HL-60 (cell line): ENCODE measurements at places on chromosomes 11 and 22.

DNA sequence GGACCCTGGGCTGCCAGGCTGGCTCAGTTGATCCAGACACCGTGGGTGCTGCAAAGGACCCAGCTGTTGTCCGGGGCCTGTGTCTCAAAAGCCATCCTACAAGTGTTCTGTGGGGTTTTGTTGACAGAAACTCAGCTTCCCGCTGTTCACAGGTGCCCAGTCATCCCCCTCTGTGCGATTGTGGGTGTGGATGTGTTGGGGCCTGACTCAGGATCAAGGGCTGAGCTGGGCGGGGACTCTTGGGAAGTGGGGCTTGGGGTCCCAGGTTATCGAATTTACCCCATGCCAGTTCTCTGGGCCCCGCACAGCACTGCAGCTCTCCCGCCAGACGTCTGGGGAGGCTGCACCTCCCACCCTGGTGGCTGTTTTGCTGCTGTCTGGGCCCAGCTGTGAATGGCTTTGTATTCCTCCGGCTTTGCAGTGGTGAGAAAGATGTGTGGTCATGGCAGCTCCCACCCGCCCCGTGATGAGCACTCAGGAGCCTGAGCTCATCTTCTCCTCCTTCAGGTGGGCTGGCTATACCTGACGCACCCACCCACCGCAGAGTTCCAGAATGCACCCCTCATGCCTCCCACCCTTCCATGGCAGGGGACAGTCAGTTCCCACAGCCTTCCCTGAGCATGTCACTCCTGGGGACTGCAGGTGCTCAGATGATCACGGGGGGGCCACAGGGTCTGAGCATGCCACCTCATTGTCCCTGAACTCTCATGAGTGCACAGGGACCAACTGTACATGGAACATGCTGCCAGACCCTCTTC lies 3.6 kb upstream of the AP2A2 start:
- no peak for DNase-seq

DNA sequence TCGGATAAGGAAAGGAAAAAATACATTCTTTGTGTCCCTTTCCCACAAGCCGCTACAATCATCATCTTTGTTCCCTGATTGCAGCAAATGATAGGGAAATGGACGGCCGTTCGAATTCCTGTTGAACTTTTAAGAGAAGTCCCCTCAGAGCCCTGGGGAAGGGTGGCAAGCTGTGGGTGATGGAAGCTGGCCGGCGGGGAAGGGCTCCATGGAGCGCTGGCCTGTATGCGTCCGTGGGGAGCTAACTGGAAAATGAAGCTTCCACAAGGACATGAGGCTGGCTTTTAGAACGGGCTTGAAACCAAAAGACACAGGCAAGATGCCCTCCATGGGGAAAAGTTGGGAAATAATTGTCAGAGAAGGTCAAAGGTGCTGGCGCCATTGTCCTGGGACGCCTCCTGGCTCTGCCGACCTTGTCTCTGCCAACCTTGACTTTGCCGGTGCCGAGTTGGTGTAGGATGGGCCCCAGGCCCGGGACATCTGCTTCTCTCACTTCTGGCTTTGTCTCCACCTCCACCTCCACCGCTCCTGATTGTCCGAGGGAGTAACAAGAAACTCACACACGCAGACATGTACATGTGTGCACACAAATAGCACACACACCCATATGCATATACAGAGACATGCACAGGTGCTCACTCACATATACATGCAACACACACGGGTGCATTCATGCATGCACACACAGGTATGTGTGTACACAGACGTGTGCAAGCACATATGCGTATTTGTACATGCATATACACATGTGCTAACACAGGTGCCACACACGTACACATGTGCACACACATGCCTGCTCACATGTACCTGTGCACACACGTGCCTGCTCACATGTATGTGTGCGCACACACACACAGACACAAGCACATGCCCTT lies 14.5 kb upstream of the PPARA start:
- no peak for DNase-seq

DNA sequence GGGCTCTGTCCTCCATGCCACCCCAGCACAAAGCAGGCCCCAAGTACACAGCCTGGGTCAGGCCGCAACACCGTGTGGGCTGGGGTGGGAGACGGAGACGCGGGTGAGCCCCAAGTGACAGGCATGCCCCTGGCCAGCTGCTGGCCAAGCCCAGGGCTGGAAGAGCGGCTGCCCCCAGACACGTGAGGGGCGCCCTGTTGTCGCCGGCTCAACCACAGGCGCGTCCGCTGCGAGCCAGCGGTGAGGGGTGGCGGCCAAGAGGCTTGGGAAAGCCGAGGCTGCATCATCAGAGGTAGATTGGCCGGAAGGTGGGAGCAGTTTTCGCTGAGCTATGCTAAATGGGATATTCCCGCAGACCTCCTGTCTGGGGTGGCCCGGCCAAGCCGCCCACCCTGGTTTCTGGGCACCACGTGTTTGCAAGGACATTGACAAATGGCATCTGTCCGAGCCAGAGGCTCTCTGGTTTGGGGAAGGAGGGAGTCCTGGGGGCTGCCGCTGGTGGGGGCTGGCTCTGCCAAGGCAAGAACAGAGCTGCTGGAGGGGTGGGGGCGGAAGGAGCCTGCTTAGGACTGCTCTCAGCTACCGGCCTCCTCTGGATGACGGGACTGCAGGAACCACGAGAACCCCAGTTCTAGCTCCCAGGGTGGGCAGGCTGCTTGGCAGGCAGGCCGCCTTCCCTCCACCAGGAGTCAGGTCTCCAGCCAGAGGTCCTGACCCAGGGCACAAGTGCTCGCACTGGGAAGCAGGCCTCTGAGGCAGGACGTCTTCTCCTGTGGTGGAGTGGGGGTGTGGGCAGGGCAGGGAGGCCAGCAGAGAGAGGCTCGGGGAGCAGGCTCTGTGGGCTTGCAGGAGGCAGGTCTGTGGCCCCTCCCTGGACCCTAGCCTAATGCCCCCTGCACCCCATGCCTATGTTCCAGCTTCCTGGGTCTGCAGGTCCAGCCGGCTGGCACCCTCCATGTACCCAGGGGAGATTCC lies 552 bp downstream of the PRR33 start:
- no peak for DNase-seq

DNA sequence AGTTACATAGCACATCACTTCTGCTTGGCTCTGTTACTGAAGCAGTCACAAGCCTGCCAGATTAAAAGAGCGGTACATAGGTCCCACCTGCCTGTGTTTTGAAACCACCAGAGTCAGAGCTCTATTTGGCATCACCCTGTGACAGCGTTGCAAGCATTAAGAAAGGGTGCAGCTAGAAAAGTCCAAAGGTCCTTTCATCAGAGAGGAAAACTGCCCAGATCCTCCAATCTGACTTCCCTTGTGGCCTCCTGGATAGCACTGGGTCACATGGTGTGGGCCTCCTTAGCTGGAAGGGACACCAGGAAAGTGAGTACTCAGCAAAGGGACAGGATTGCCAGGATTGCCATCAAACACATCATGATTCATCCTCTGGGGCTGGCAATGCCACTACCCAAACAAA lies 22.9 kb downstream of the STX3 start:
- DNase-seq = no peak

- no peak for DNase-seq
These were observed 8.8 kb upstream of the CD81 start for GRCh38 chr11:2368178-2368850.
